Left ventricle myocardium inferior (tissue), 1 donor: ENCODE measurements at places on chromosomes 7 and 10. TPM values are rescaled to one million over a fixed set of nuclear protein-coding genes. Genes with fewer than 3 reads are reported as not detected.

Gene CBLL1
- 21.6 TPM for total RNA-seq

Gene KCNH2
- total RNA-seq = 94.1 TPM

- DNase-seq = no peak
Measured at GRCh38 chr10:72097448-72098300, 9.3 kb upstream of the SPOCK2 start.

DNA sequence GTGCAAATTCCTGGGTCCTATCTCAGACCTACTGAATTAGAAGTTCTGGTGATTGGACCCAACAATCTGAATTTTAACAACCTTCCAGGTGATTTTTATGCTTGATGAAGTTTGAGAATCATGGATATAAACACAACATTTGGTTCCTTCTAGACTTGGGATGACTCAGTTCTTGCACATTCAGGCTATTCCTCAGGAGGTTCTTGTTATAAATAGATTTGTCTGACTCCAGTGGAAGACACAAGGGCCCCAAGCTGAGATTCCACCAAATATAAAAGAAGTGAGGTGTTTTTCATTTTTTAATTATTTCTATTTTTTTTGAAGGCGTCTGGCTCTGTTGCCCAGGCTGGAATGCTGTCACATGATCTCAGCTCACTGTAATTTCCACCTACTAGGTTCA is 9.4 kb upstream of the TAS2R16 start:
- no peak for DNase-seq

GRCh38 chr7:134892963-134893362 is 93.3 kb upstream of the AGBL3 start:
- no peak for DNase-seq
